ENCODE measurements at places on chromosomes 2 and 18.

GRCh38 chr2:51413726-51414125 is 381.8 kb upstream of the NRXN1 start:
- no peak for DNase-seq

GRCh38 chr18:7815787-7816186 is 248.7 kb downstream of the PTPRM start:
- DNase-seq: no peak

GRCh38 chr2:8368463-8368862 is 313.4 kb upstream of the ID2 start:
- no peak for DNase-seq

DNA sequence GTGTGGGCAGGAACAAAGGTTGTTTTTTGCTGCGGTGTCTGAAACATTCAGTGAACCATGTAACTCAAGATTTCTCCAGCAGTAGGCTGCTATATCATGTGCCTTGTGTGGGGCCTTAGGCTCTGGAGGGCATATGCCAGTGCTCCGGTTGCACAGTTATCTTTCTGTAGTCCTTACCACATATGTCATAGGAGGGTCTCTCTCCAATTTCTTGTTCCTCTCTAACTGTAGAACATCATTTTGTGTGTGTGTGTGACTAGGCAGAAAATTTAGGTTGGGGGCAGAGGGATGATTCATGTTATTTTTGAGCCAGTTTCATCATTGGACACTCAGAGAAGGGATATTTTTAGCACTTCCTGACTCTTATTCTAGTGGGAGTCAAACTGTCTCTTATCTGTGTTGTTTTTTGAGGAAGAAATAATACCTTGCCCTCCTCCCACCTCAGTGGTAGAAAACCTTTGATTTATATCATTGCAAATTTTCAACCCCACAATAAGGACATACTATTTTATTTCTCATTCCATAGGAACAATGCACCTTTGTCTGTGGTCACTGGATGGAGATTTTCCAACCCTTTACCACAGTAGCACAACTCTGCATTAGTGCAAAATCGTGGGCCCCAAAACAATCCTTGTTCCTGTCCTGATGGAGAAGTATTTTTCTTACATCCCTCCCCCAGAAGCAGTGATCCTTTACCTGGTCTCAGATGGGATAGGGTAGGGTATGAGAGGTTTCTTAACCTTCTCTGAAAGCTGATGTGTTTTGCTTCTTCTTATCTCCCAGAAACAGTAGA is 113.9 kb downstream of the CCDC74A start:
- no peak for DNase-seq

DNA sequence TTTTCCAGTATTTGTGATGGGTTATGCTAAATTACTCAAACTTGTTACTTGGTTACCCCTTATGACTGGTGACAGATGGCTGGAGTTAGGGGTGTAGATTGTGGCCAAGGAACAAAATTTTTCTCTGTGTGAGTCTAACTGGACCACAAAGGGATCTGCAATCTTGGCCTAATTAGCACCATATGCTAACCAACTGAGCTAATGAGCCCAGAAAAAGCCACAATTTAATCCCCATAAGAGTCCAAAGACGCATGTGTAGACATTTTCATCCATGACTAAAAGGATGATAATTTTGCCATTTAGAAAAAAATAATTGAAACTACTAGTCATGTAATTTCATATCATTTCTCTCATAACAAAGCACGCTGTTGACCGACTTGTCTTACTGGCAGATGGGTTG is 151.2 kb downstream of the ABCA12 start:
- DNase-seq: no peak

- no peak for DNase-seq
These were observed 618.0 kb upstream of the ZEB2 start for GRCh38 chr2:145137901-145138300.

DNA sequence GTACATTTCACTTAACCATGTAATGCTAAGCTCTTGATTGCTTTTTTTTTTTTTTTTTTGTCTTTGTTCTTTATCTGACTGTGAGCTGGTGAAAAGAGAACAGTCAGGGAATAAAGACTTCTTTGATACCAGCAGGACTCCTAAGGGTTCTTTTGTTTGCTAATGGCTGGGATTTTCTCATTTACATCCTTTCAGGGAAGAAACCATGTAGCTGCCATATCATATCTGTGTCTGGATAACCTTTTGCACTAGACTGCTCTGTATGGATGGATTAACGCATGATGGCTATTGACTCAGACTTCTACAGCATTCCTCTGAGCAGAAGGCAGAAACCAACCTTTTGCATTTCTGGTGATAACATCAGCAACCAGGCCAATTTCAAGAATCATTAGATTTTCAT is 504.0 kb downstream of the LRRTM4 start:
- no peak for DNase-seq

- DNase-seq: no peak
These were observed 19.4 kb downstream of the AGFG1 start for GRCh38 chr2:227491386-227491785.

GRCh38 chr2:72289283-72289682 is 141.6 kb upstream of the CYP26B1 start:
- no peak for DNase-seq

GRCh38 chr18:9916077-9916639 is 2.3 kb downstream of the VAPA start:
- no peak for DNase-seq

- no peak for DNase-seq
These were observed 324.1 kb downstream of the LPIN1 start for GRCh38 chr2:12070581-12070980.

GRCh38 chr2:23375448-23375847 is 9.5 kb upstream of the KLHL29 start:
- DNase-seq: no peak

- no peak for DNase-seq
These were observed 15.8 kb downstream of the GKN2 start for GRCh38 chr2:68936889-68937288.

GRCh38 chr2:234841321-234842015 is 110.3 kb upstream of the SH3BP4 start:
- no peak for DNase-seq

GRCh38 chr2:172865422-172865821 is 129.8 kb downstream of the RAPGEF4 start:
- DNase-seq: no peak

DNA sequence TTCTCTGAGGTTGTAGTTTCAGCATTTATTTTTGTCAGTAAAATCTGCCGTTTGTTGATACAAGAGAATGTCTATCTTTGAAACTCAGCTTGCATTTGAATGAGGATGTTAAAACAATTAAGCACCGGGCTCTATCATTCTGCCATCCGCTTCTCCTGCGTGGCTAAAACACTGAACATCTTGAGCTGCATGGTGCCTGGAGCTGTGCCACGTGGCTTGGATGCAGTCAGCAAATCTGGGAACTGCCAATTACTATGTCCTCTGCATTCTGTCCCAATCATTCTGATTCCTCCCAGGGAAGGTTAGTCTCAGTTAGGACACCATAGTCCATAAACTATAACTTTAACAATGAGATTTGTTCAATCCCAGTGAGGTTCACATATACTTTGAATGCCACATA is 598.4 kb downstream of the FBXO15 start:
- DNase-seq: no peak

DNA sequence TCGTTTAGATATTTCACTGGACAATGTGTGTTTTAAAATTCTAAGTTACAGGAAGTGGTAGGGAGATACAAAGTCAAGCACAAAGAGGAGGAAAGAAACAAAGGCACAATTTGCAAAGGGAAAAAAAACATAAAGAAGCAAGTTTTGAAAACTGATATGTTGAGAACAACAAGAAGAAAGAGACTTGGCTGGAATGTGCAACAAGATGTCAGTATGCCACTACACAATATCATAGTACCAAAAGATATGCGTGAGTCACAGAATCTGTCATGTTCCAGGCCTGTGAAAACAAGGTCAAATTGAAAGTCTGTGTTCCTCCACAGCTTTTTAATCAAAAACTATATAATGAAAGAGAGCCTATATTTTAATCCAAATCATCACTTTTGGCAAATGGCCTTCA is 12.0 kb downstream of the EXOC6B start:
- no peak for DNase-seq

DNA sequence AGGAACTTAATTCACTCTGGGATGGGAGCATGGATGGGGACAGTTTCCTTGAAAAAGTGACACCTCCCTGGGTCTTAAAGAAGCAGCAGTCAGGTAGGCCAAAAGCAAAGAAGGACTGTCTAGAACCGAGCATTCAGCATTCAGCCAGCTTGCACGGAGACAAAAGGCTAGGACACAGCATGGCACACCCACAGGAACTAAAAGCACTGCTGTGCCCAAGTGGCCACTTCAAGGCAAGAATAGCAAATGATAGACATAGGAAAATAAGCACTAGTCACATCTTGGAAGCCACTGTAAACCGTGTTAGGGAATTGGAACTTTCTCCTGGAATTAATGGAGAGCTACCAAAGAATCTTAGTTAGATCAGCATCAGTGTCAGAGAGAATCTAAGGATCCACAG is 47.0 kb downstream of the LRP2 start:
- DNase-seq: no peak

GRCh38 chr18:43936176-43936575 is 658.9 kb upstream of the SYT4 start:
- DNase-seq: no peak

DNA sequence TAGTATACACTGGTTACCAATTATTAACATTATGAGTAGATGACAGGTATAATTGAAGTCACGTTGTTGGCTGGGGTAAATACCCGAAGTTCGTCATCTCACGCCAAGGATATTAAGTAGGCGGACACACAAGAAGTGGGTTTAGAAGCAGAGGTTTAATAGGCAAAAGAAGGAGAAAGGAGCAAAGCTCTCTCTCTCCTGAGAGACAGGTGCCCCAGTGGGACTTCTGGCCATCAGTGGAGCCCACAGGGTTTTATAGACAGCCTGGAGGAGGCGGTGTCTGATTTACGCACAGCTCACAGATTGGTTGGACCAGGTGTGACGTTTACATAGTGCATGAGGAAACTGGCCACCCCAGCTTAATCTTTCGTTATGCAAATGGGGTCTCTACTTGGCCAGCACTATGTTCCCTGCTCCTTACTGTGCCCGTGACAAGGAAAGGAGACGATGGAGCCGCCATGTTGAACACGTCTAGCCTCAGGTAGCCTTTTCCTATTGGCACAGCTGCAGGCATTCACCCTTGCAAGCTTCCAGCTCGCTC is 128.8 kb upstream of the KYNU start:
- no peak for DNase-seq

GRCh38 chr2:218166791-218167190 is at the start of gene CXCR1:
Gene CXCR1 (minus strand): TSS chr2:218166962. CDS start chr2:218165211, 1,751 bp downstream.
- no peak for DNase-seq

DNA sequence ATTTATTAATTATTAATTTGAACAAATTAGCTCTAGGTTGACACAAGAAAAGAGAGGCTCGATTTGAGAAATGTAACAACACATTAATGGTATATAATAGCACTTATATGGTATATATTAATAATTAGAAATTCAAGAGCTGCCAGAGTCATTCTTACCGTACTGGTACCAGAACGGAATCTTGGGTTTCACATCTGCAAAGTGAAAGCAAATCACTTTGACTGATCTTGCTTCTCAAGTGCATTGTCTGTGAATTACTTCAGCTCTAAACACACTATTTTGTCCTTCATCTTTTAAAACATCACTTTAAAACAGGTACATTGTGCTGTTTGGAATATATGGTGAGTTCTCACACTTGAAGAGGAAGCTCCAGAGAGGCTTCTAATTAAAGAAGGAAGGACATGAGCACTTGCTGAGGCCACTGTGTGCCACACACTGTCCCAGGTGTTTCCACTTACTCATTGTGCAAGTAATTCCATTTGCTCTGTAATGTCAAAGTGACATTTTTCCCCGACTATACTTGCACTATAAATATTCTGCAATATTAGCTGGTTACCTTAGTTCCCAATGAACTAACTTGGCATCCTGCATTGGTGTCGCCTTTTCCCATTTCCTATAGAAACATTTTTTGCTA is 85.8 kb downstream of the PLA2R1 start:
- no peak for DNase-seq

GRCh38 chr2:95667480-95667879 is 75.7 kb downstream of the TRIM43 start:
- no peak for DNase-seq

DNA sequence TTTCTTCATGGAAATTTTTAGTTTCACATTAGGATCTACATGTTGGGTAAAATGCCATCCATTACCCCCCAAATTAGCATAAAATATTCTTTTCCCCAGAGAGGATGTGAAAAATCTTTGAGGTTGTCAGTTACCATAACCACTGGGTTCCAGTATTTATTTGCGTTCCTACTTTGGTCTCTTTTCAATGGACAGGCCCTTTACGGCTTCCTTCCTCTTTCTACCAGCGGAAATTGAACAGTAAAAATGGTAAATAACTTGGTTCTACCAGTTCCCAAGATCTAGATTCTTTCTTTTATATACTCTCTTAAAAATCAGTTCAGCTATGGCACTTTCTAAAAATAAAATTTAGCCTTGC is 169.2 kb upstream of the APCDD1 start:
- no peak for DNase-seq

DNA sequence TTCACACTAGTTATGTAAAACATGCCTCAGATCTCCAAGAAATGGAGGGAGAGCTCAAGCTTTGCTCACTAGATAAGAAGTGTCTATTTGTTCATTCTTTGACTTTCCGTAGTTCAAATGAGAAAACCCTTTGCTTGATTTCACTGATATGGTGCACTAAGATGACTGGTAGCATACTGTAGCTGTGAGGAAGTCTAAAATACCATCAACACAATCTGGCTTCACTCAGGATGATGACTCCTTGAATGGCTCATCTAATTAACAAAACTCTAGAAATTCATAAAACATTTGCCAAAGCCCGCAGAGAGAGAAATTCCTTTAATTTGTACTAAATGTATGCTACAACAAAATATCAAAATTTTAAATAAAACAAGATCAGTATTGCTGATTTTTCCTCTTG is 152.8 kb upstream of the STK17B start:
- DNase-seq: no peak

DNA sequence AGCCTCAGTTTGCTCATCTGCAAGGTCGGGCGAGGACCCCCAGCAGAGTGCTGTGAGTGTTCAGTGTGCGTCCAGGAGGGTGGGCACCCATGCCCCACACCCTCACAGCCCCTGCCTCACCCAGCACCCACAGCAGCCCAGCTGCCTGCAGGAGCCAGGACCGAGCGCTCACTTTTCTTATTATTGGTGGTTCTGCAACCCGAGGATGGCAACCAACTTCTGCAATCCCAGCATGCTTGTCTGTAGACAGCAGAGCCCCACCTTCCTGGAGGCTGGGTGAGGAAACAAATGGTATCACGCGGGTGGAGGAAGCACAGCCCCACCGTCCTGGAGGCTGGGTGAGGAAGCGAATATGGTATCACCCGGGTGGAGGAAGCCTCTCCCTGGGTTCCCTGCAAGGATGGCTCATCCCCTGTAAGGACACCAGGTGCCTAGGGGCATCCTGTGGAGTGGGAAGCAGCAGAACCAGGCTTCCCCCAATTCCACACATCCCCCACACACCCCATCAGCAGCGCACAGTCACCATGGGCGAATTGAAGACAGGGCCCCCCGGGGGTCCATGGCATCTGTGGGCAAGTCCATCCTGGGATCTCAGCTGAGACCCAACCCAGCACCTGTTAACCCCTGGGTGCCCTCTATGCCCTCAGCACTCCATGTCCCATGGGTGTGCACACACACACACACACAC is 220.5 kb upstream of the RAB6C start:
- no peak for DNase-seq

- DNase-seq: no peak
These were observed 54.1 kb downstream of the BAZ2B start for GRCh38 chr2:159562248-159562647.

GRCh38 chr18:26863122-26863879 is 2.2 kb downstream of the AQP4 start:
- no peak for DNase-seq

- no peak for DNase-seq
These were observed 130.1 kb downstream of the ZNF804A start for GRCh38 chr2:184728411-184728810.

GRCh38 chr18:77702686-77703085 is 453.0 kb downstream of the GALR1 start:
- DNase-seq: no peak

Measured in cerebellar nuclear complex (tissue), 1 donor.